Activated CD4-positive, alpha-beta memory T cell treated with anti-CD3 and anti-CD28 coated beads, Interleukin-2, amount 10 ng/mL, durations not matched to agents 7 days and 5 days (primary cell): ENCODE measurements at places on chromosomes 4 and X. TPM values are rescaled to one million over a fixed set of nuclear protein-coding genes. Genes with fewer than 3 reads are reported as not detected.

The IL1RAPL2 gene
- total RNA-seq: not detected

DNA sequence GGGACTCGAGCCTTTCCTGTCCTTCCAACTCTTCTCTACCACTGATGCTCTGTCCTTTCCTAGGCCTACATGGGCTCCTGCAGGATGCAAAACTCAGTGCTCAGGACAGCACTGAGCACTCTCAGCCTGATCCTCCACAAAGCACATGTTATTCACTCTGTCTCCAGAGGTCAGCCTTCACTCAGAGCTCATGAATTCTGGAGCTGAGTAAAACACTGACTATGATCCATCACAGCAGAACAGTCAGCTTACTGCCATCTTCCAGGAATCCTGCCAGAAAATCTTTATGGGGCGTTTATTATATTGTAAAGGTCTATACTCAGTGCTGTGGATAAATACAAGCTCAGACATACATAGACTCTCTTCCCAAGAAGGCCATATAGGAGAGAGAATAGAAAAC lies 121.5 kb upstream of the CPEB2 start:
- DNase-seq: no peak

GRCh38 chrX:65925005-65925404 lies 114.9 kb downstream of the VSIG4 start:
- DNase-seq: no peak

DNA sequence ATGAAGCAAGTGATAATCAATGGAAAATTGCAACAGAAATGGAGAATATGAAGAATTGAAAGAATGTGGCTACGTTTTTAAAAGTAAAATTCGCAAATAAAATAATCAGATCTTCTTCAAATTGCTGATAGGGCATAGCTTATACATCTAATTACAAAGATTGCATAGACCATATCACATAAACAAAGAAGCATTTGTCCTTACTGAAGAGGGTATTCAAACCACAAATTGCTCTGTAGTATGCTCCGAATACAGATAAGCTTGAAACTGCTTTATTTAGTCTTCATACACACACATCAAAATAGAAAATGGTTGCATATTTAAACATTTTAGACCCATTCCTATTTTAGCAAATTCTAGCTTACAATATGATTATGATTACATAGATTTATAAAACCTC lies 206.7 kb upstream of the SLIT2 start:
- no peak for DNase-seq

DNA sequence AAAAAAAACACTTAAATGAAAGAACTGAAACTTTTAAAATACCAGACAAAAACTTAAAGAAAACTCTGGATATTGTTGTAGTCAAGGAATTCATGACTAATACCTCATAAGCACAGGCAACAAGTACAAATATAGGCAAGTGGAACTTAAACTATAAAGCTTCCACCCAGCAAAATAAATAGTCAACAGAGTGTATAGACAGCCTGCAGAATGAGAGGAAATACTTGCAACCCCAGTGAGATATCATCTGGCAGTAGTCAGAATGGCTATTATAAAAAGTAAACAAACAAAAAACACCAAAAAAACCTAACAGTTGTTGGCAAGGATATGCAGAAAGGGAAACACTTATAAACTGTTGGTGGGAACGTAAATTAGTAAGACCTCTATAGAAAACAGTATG lies 9.6 kb upstream of the RPS6KA6 start:
- DNase-seq: no peak

DNA sequence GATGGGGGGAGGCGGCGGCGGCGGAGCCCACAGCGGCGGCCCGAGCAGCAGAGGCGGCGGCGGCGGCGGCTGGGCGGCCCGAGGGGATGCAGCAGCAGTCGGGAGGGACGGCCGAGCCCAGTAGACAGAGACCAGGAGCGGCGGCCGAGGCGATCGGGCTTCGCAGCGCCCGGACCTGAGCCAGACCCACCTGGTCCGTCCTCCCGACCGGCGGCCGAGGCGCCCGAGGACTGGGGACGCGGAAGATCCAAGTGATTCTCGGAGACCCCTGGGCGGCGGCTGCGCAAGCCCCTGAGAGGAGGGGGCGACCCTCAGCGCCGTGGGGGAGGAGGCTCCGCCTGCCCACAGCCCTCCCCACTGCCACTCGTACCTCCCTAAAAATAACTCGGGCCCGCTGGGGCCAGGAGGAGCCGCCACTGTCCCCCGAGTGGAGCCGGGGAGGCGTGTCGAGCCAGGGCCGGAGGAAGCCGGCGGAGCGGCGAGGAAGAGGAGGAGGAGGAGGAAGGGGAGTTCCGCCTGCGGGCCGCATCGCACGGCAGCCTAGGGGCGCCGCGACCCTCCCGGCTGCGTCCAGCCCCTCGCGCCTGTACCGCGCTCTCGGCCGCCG lies 608 bp downstream of the RAPGEF2 start:
- peak; percentile 53 for DNase-seq

DNA sequence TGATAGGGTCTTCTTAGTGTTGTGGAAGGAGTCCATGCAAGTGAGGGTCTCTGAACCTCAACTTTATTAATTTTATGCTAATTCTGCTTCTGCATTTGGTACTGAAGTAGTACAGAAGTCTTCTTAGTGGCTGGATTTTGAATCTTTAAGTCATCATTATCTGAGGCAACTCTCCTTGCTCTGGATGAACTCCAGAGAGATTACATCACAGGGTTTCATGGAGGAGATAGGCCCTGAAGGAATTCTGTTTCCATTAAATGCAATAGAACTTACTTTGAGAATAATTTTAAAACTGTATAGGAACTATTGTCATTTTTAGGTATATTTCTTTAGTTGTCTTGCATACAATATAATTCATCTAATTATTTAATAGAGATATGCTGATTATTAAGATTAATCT lies 451.2 kb downstream of the FAT4 start:
- no peak for DNase-seq

The PNMA6F gene
- not detected for total RNA-seq

DNA sequence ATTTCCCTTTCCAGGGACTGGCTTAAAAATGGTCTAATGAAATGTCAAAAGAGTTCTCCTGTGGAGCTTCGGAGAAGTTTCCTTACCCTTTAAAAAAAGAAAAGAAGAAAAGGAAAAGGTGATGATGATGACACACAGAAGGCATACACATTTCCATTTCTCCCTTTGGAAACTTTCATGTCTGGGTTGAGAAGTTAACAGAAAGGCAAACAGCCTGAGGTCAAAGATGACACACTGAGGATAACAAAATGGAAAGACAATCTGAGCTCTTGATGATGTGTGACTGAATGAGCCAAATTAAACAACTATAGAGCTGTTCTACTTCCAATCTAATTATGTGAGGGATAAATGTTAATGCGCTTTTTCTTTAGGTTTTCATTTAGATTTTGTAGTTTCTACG lies 32.2 kb downstream of the NFXL1 start:
- DNase-seq: no peak

The CCDC110 gene
- total RNA-seq: not detected

DNA sequence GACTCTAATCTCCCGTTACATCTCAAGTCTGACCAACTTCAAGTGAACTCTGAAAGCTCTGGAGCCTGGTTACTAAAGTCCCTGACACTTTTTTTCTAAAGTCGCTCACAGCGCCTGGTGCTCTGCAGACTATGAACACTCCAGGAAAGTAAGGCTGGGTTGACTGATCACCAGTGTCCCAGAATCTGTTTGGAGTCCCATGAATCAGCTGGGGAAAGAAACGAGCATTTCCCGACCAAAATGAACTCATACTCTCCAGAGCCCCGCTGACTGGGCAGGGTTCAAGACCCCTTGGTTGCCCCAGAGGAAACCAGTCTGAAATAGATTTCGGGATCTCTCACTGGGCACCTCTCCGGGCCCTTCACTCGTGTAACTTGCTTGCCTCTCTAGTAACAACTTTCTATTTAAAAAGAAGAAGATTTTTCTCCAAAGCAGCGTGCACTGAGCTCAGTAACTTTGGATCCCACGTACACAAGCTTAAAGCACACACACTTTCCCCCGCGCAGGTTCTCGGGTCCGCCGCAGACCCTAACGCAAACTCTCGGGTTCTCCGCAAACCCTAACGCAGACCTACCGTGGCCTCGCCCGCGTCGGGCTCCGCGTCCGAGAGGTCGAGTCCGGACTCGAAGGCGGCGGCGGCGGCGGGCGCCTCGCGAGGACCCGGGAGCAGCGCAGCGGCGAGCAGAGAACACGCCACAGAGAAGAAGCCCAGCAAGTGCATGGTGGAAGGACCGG lies 964 bp downstream of the VEGFC start:
- no peak for DNase-seq

DNA sequence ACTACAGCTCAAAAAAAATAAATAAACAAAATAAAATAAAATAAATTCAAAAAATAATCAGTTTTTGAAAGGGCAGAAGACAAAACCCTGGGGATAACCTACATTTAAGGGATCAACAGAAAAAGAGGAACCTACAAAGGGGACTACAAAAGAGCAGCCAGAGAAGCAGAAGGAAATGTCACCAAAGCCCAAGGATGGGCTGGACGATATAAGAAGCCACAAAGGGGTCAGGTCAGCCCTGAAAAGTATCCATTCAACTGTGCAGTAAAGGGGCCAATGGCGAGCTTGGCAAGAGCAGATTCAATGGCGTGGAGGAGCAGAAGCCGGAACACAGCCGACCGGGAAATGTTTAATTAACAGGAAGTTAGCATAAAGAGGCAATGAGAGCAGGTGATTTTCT lies 16.9 kb downstream of the ACOT9 start:
- DNase-seq: no peak

DNA sequence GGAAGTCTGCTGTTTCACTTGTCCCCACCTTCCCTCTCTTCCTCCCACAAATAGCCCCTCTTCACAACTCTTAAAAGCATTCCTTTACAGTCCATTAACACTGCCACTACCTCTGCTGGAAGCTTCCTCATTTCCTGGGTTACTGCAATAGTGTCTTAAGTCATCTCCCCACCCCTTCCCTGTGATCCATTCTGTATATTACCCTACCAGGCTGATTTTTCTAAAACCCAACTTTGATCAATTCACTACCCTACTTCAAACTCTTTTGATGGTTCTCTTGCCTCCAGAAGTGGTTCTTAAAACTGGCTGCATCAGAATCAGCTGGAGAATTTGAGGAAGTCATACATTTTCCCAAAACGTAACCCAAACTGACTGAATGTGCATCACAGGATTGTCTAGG lies 8.8 kb upstream of the XIAP start:
- no peak for DNase-seq

GRCh38 chr4:154626793-154627484 lies 14.5 kb upstream of the FGG start:
- DNase-seq: peak; percentile 47

- DNase-seq: no peak
These were observed 164.0 kb downstream of the STAG2 start for GRCh38 chrX:124125471-124125870.

- no peak for DNase-seq
These were observed 199.9 kb downstream of the GC start for GRCh38 chr4:71583971-71584370.

The VCX3B gene
- total RNA-seq: not detected

DNA sequence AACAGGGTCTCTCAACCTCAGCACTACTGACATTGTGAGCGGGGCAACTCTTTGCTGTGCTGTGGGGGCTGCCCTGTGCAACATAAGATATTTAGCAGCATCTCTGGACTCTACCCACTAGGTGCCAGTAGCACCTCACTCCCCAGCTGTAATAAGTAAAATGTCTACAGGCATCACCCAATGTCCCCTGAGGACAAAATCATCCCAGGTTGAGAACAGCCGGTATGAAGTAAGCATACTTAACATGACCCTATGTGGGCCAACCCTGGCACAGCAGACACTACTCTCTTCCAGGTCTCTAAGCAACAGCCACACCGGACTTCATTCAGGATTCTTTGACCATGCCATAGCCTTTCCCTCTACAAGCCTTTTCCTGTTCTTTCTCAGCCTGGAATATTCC lies 10.5 kb upstream of the MGST2 start:
- peak; percentile 41 for DNase-seq

DNA sequence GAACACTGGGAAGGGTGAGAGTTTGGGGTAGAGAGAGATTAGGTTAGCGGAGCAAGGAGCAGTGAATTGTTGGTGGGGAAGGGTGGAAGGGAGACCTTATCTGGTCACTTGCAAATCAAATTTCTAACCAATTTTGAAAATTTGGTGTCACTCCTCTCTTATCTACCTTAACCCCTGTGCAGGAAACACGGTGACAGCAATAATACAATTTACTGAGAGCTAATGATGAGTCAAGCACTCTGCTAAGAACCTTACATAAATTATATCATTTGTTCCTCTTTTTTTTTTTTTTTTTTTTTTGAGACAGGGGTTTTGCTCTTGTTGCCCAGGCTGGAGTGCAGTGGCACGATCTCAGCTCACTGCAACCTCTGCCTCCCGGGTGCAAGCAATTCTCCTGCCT lies 116.4 kb downstream of the C4orf51 start:
- DNase-seq: no peak

DNA sequence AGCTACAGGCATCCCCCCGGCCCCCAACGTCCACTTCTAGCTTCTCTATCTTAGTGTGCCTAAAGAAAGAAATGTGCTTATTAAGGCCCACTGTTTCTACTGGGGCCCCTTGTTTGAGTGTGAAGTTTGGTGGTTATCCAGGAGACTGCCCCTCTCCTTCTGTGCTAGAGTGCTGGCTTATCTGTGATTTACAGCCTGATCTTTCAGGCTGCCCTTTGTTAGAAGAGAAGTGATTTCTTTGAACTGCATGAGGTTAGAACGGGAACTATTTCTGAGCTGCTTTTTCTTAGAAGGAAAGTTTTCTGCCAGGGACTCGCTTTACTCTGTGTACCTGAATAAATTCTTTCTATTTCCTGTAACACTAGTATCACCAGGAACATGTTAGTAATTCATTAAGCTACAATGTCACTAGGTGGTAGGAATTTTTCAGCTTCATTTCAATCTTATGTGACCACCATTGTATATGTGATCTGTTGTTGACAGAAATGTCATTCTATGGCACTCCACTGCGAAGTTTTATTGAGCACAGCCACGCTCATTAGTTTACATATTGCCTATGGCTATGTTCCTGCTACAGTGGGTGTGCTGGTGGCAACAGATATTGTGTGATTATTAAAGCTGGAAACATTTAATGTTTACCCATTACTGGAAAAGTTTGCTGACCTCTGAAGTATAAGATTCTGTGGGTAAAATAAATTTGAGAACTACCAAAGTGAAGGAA lies 193.8 kb upstream of the CXorf51B start:
- DNase-seq: no peak

GRCh38 chr4:133000012-133000411 lies 149.1 kb upstream of the PCDH10 start:
- no peak for DNase-seq

The SPANXN4 gene
- not detected for total RNA-seq
